ENCODE measurements at places on chromosomes 5 and 9. TPM values are rescaled to one million over a fixed set of nuclear protein-coding genes. Genes with fewer than 3 reads are reported as not detected.

TAF7 gene
- polyA plus RNA-seq, result 91.9 TPM

SAP30L gene
- polyA plus RNA-seq, result 33.0 TPM

NSMF gene
- polyA plus RNA-seq, result 76.9 TPM

HK3 gene
- polyA plus RNA-seq, result 1.1 TPM

ADRB2 gene
- 1.5 TPM for polyA plus RNA-seq

PCA3 gene
- polyA plus RNA-seq, result not detected

PTGS1 gene
- 7.5 TPM for polyA plus RNA-seq

DNA sequence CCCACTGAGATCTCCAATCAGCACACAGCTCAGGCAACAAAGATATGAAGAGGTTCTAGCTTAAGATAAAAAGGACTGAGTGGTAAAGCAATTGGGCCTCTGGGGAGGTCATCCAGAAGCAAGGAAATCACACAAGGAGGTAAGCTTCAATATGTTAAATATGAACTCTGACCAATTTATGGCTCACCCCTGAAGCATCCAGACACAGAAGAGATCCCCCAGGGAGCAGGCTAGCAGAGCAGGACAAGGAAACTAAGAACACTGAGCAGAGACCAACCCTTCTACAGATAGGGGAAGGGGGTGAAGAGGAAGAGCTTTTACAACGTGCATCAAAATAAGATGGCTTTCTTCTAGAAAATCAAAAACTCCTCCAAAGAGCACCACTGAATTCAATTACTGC is 616.2 kb downstream of the DNAH5 start:
- no peak for DNase-seq
- no peaks in the 10 kb centered on the region for H3K36me3 ChIP-seq
- H3K4me3 ChIP-seq, result no peak overlapping the region
- no peaks in the 10 kb centered on the region for H3K4me1 ChIP-seq
- H3K27me3 ChIP-seq, result no peaks in the 10 kb centered on the region

DNA sequence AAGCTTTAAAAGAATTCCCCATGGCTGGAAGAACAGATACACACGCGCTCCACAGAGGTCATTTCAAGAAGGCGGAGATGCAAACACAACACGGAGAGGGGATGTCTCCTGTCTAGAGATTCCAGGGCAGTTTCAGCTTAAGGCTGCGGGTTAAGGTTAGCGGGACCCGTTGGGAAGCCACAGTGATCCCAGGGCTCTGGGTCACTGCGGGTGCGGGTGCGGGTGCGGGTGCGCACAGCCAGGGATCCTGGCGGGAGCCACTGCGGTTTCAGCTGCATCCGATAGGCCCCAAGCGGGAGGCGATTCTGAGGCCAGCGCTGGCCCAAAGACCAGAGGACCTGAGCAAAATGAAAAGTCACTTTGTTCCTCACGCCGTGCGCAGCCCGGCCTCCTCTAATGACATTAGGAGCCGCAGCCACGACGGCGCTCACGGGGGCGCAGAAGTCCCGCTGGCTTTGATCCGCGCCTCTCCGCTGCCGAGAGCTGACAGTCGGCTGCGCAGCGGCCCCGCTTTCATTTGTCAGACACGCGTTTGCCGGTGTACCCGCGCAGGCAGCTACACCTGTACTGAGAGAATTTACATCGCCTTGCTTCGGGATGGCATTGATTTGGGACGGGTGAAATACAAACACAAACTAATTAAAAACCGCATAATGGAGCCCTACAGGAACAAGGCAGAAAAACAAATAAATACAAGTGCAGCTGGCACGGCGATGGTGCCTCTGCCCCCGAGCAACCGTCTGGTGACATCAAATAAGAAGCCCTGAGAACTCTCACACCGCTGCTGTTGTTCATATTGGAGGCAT is 5.3 kb upstream of the IRX1 start:
- no peak for DNase-seq
- no peak overlapping the region for H3K27ac ChIP-seq
- H3K4me3 ChIP-seq, result no peak overlapping the region
- H3K36me3 ChIP-seq, result no peaks in the 10 kb centered on the region
- H3K27me3 ChIP-seq, result peaks cover 23% of the 10 kb centered on the region
- H3K4me1 ChIP-seq, result no peaks in the 10 kb centered on the region

DNA sequence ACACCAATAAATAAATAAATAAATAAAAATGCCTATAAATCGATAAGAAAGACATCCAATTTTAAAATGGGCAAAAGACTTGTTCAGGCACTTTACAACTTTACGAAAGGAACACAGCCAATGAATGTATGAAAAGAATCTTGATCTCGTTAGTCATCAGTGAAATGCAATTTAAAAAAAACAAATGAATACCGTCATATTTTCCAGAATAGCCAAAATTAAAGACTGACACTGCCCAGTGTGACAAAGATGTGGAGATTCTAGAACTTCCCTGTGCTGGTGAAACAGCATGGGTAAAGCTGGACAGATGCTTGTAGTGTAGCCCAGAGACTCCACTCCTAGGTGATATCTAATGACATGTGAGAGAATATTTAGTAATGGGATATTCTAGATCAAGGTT is 127.1 kb downstream of the GOLPH3 start:
- H3K36me3 ChIP-seq, result no peaks in the 10 kb centered on the region
- no peak overlapping the region for H3K4me3 ChIP-seq
- no peak for DNase-seq
- H3K27ac ChIP-seq, result no peak overlapping the region
- H3K27me3 ChIP-seq, result no peaks in the 10 kb centered on the region

GRCh38 chr9:5382479-5382878 is 42.8 kb upstream of the RLN1 start:
- no peak overlapping the region for H3K4me3 ChIP-seq
- H3K27ac ChIP-seq, result no peak overlapping the region
- no peaks in the 10 kb centered on the region for H3K36me3 ChIP-seq
- DNase-seq, result no peak
- no peaks in the 10 kb centered on the region for H3K27me3 ChIP-seq

- H3K27ac ChIP-seq, result peak overlapping the region; percentile 66
- H3K36me3 ChIP-seq, result no peaks in the 10 kb centered on the region
- H3K27me3 ChIP-seq, result no peaks in the 10 kb centered on the region
- no peak overlapping the region for H3K4me3 ChIP-seq
- DNase-seq, result peak; percentile 54
Measured at GRCh38 chr9:93207326-93207814, 23.4 kb downstream of the WNK2 start.

- no peak overlapping the region for H3K4me3 ChIP-seq
- DNase-seq, result no peak
- H3K27me3 ChIP-seq, result no peaks in the 10 kb centered on the region
- no peak overlapping the region for H3K27ac ChIP-seq
- H3K4me1 ChIP-seq, result peaks cover 3% of the 10 kb centered on the region
Measured at GRCh38 chr9:133331221-133331620, 4.8 kb downstream of the SURF6 start.

- H3K27me3 ChIP-seq, result no peaks in the 10 kb centered on the region
- H3K4me3 ChIP-seq, result no peak overlapping the region
- H3K36me3 ChIP-seq, result peaks cover under 1% of the 10 kb centered on the region
- no peaks in the 10 kb centered on the region for H3K4me1 ChIP-seq
Measured at GRCh38 chr9:88460587-88461332, 72.5 kb downstream of the SPIN1 start.

DNA sequence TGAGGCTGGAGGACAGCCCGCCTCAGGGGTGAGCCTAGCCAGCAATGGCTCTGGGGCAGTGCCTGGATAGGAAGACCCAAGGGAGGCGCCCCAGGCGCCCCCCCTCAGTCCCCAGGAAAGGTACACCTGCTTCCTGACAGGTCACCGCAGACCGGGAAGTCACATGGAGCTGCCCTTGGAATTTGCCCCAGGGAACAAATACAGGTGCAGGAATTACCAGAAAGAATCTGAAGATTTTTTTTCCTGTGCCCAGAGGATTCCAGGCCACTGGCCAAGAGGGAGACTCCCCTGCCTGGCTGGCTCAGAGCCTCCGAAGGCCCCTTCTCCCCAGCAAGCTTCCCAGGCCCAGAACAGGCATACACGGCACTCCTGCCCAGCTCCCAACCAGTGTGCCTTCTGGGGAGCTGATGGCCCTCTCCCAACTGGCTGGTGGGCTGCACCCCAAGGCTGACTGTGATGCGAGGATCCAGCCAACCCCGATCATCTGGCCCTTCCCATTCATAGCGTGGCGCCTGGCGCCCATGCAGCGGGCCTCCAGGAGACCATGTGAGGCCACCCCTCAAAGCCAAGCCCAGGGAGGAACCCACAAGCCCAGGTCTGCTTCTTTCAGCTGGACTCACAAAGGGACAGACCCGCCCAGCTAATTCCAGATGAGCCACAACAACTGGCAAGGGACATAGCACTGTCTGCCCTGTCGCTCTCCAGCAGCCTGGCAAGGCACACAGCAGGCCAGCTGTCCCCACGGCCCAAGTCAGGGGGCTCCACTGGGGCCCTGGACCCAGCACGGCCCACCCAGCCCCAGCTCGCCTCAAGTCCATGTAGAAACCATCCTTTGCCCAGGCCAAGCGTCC is 2.3 kb downstream of the TPRN start:
- peak overlapping the region; percentile 63 for H3K4me3 ChIP-seq

- no peaks in the 10 kb centered on the region for H3K36me3 ChIP-seq
- no peaks in the 10 kb centered on the region for H3K4me1 ChIP-seq
- H3K27me3 ChIP-seq, result no peaks in the 10 kb centered on the region
- H3K27ac ChIP-seq, result no peak overlapping the region
- peak; percentile 22 for DNase-seq
- H3K4me3 ChIP-seq, result no peak overlapping the region
Measured at GRCh38 chr5:1502046-1502736, 21.6 kb downstream of the LPCAT1 start.

DNA sequence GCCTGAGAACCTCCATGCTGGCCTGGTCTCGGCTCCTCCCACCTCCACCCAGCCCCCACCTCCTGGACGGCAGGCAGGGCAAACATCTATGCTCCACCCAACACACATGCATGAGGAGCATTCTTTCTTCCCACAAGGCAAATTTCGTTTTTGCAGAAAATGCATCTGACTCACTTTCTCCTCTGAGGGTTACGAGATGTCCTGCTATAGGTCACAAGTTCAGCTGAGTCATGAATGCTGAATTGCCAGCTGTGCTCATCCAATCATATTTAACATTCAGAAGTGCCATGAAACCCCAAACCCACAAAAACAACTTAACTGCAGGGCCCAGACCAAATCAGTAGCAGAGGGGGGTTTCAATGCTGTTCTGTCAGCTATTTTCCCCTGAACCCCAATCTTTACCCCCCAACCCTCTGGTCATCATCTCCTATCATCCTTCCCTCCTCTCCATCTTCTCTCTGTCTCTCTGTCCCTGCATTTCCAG is 39.0 kb upstream of the OSMR start:
- no peaks in the 10 kb centered on the region for H3K4me1 ChIP-seq
- H3K27ac ChIP-seq, result no peak overlapping the region
- H3K27me3 ChIP-seq, result peaks cover 4% of the 10 kb centered on the region
- no peak for DNase-seq
- no peaks in the 10 kb centered on the region for H3K36me3 ChIP-seq

DNA sequence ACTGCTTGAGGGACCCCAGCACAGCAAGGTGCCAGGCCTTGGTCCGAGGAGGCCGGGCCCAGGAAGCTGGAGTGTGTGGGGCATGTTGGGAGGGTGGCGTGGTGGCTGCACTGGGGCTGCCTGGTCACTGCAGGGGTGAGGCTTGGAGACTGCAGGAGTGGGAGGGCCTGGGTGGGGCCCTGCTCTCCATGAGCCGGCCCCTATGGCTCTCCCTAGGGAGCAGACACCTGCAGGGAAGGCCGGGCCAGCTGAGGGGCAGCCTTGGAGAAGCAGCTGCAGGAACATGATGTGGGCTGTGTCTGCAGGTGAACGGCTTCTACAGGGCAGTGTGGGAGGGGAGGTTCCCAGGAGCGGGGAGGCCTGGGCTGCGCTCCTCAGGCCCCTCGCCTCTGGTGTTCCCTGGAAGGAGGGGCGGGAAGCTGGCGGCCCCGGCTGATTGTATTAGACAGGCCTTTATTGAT is 41.7 kb upstream of the TMEM250 start:
- H3K4me1 ChIP-seq, result no peaks in the 10 kb centered on the region
- no peaks in the 10 kb centered on the region for H3K27me3 ChIP-seq
- no peak overlapping the region for H3K27ac ChIP-seq
- DNase-seq, result no peak

DNA sequence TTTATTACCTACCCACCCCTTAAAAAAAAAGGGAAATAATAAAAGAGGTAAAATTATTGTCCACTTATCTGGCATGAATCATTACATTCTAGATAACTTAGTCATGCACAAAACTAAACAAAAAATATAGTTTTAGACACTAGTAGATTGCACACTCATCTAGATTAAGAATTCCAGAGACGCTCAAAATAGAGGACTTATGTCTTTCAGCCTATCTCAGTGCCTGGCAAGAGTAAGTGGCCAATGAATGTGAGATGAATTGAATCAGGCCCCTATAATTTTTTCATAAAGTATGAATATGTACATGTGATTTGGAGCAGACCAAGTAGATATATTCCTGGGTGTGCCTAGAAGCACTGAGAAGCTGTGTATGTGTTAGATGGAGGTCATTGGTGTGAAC is 2.0 kb upstream of the RXFP3 start:
- no peaks in the 10 kb centered on the region for H3K36me3 ChIP-seq
- no peak overlapping the region for H3K4me3 ChIP-seq
- no peak for DNase-seq
- H3K27ac ChIP-seq, result no peak overlapping the region
- H3K4me1 ChIP-seq, result no peaks in the 10 kb centered on the region
